Hematopoietic multipotent progenitor cell treated with erythropoietin and hydrocortisone succinate and interleukin-3 and kit ligand, for 15 days (in vitro differentiated cells): ENCODE measurements at places on chromosomes 6 and 20.

DNA sequence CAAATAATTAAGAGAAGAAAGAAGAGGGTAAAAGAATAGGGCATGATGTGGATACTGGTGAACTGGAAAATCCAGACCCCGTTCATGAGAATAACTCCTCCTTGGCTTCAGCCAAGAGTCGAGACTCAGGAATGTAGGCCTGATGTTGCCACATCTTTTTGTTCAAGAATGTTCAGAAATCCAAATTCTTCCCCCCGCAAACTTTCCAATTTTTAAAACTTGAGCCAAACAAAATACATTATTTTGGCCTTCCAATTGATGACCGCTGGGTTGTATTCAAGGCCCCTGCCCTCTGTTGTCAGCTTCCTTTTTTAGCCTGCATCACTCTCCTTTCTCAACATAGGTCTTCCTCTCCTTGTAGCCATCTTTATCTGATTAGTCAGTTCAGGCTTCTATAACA lies 106.1 kb downstream of the TNFAIP3 start:
- no peak for DNase-seq

DNA sequence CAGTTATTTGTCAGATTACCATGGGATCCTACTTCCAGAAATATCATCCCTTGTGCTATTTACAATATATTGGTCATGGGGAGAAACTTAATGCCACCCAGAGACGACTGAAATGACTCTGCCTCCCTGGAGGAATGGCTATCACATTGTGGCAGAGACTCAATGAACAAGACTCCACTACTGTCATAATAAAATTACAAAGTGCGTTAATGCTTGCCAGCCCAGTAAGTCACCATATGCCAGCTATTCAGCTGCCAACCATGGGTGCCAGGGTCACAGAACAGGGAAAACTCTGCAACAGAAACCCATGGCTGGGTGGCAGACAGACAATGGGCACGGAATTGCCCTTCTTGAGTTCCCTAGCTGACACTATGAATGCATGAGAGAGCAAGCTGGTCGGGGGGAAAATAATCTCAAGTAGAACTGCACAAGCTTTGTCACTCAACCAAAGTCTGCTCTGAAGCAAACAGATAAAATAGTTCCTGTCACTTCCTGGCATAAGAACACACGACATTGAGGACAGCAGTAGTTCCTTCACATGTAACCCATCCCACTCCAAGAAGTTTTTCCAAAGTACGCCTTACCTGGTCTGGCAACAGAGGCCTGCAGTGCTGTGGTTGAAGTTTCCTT lies 32.1 kb downstream of the TP53INP2 start:
- no peak for DNase-seq

DNA sequence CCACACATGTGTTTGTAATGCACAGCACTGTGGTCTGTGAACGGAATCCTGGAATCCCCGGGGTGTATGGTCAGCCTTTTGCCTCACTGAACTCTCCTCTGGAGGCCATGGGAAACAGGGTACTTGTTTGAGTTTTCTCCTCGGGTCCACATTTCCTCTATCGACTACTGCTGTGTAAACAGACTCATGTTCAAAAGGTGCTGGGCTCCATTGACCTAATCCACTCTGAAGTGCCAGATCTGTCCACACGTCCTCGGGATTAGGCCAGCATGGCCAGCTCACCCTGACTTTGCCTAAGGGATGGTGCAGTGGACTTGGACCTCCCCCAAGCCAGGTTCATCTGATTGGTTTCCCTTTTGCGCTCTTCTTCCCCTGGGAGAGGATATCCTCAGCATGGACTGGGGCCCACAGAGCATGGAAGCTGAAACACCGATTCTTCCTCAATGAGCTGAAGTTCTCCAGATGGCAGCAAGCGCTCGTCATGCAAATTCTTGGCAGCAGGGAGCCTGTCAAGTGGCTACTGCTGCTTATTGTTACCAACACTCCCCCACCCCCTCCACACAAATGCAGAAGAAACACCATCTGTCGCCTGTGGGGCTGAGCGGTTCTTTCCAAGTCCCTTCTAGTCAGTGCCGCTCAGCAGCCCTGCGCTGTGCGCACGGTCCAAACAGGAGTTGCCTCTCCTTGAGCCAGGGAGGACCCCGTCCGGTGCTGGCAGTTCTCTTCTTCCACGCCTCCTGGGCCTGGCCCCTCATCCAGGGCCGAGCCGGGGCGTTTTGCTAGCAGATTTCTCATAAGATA lies 292.6 kb upstream of the MARCKS start:
- no peak for DNase-seq

DNA sequence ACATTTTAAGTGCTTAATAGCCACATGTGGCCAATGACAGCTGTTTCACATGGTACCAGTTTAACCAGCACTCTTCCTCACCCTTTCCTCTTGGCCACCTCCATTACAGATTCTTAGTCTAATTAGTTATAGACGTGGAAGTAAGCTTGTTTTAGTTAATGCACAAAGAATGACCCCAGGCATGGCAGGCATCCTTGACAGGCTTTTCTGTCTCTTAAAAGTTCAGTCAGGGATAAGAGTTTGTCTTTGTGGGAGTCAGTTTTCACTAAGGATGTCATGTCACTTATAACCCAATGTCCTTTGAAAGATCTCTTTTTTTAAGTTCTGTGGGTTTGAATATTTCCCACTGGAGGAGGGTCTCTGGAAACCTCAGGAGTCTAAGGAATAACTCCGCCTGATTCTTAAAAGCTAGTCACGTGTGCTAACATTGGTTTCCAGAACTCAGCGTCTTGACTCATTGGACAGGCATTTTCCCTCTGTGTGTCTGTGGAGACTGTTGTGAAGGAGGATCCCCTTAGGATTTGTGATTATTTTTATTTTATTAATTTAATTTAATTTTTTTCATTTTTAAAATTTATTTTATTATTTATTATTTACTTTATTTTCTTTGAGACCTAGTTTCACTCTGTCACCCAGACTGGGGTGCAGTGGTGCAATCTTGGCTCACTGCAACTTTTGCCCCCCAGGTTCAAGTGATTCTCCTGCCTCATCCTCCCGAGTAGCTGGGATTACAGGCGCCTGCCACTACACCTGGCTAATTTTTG lies 171.4 kb downstream of the ZFAND3 start:
- no peak for DNase-seq

DNA sequence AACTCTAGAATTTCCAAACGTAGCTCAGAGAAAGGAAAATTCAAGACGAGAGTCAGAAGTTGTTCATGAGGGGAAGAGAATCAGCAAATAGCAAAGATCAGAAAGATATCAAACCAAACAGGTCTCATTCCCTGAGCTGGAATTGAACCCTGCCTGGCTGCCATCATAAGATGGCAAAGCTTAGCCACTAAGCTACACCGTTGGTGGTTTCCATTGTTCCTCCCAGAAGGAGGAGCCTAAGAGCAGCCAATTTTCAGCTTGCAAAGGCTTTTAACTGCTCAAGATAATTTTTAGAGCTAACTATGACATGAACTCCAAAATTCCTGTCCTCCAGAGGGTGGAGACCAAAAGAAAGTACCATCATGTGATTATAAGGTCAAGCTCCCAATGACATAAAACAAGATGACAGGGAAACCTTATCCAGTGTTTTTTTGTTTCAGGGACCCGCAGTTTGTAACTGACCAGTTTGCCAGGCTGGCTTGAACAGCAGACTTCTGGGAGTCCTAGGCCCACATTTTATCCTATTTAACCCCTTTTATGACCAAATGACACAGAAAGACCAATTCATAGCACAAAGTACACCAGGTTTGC lies 55.9 kb downstream of the COL11A2 start:
- DNase-seq: no peak

- no peak for DNase-seq
Observed at GRCh38 chr20:62201173-62202082, 18.6 kb downstream of the MTG2 start.

- no peak for DNase-seq
Observed at GRCh38 chr6:27672113-27672799, 199.4 kb upstream of the ZNF184 start.
